Fibroblast of skin of right quadriceps (primary cell): ENCODE measurements at places on chromosomes 2 and 18.

GRCh38 chr2:26978061-26978596 lies 7.7 kb downstream of the MAPRE3 start:
- no peak for DNase-seq

- no peak for DNase-seq
Observed at GRCh38 chr2:156430236-156430979, 5.8 kb upstream of the GPD2 start.

GRCh38 chr2:217839073-217839749 lies 163.6 kb downstream of the TNS1 start:
- no peak for DNase-seq

DNA sequence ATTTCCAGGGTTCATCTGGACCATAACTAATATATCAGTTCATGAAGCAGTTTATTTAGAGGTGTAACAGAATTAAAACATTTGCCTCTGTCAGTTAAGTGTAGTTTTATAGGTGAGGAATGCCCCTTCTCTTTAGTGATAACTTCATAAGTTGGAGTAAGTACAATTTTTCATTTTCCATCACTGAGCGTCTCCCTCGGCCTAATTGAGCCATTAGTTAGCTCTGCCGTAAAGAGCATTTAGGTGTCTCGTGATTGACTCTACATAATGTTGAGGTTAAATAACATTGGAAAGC lies 88.4 kb downstream of the UGGT1 start:
- DNase-seq, result no peak

DNA sequence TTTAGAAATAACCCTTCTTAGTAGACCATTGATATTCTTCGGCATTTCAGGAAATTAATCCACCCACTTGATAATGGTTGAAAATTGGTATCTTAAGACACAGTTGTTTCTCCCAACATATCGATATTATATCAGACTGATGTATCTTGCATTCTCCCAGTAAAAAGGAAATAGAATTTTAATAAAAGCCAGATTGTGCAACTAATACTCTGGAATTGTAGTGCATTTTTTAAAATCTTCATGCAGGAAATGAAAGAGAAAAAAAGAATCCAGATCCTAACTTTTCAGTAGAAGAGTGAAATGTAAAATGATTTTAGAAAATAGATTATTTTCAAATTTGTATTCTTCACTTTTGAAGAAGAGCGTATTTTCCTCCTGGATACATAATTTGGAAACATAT lies 1168.4 kb downstream of the DPP10 start:
- DNase-seq, result no peak

GRCh38 chr2:111054791-111055691 lies 65.7 kb upstream of the BCL2L11 start:
- DNase-seq, result no peak

DNA sequence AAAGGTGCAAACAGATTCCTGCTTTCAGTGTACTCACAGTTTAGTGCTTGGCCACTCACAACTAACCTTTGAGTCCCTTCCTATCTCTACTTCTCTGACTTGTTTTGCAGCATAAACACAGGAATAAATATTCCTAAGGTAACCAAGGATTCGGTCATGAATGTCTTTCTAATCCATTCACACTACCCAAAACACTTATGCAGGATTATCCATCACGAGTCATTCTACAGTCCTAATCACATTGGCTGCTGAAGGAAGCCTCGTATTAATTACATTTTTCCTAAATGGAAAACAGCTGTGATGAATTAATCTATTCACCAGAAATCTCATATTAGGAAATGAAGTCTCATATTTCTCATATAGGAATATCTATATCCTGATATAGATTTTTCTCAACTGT lies 16.3 kb downstream of the RDH14 start:
- DNase-seq, result peak; percentile 32

GRCh38 chr2:147630585-147630984 lies 214.2 kb upstream of the ACVR2A start:
- no peak for DNase-seq

DNA sequence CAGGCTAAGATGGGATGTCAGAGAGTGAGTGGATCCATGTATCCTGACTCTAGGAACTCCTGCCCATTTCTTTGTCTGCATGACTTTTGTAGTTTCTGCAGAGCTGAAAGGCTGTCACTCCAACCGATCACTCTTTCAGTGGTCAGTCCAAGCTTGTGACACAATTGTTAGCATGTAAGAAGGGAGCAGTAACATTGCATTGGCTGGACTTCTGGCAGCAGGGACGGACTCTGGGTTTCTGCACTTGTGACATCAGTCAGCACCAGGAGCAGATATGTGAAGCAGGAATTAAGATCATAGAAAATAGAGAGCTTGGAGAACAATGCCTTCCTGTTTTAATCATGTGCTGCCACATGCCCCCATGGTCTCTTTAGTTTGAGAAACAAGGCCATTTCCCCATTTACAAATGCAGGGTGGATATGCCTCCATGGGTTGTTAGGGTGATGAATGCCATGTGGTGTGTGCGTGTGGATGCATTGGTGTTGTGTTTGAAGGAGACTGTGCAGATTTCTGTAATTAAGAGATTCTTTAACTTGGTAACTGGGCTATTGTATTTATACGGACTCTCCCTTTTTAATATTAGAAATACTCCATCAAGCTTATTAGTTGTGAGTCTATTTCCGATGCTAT lies 214.3 kb upstream of the EPHA4 start:
- no peak for DNase-seq

DNA sequence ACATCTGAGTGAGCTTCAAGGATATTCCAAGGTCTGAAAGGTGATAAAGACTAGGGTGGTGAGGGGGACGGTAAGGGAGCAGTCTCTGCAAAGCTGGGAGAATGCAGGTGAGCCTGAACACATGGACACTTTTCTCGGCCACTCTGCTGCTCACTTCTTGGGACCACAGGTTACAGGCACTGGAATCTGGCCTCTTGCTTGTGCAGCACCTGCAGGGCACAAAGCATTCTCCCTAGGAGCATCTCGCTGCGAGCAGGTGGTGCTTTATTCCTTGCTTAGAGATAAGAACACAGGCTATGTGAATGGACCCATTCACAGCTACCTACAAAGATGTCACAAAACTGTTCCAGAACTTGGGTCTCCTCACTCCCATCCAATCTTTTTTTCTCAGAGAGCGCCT lies 153.2 kb downstream of the DDX1 start:
- no peak for DNase-seq

GRCh38 chr2:224025874-224026273 lies 13.2 kb downstream of the SERPINE2 start:
- DNase-seq, result peak; percentile 15

DNA sequence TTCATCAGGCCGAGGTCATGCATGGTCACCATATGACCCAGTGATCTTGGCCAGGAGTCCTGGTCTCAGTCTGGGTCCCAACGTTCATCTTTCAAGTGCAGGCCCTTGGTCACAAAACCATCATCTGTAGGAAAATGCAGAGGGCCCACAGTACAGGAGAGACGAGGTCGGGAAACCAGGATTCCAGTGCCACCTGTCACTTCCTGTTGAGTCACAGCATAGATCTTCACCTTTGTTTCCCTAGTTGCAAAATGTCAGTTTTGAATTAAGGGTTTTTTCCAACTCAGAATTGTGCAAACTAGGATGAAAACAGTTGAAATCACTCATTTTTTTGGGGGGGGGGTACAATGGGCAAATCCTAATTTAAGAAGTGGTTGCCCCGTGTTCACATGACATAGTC lies 162.2 kb downstream of the INSIG2 start:
- DNase-seq, result peak; percentile 38

DNA sequence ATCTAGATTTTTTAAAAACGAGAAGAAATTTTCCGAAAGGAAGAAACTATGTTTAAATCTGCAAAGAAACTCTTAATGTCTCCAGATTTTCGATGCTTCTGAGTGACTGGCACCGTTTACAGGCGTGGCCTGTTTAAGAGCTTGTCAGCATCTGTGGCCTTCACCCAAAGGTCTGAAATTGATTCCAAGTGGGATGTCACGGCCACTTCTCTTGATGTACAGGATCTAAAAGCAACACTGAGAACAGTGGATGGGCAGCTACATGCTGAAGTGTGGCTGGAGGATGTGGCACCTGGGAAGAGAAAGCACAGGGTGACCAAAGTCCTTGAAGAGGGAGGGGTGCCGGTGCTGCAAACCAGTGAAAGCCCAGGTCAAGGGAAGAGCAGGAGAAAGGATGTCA lies 28.0 kb downstream of the EMILIN2 start:
- DNase-seq, result no peak

DNA sequence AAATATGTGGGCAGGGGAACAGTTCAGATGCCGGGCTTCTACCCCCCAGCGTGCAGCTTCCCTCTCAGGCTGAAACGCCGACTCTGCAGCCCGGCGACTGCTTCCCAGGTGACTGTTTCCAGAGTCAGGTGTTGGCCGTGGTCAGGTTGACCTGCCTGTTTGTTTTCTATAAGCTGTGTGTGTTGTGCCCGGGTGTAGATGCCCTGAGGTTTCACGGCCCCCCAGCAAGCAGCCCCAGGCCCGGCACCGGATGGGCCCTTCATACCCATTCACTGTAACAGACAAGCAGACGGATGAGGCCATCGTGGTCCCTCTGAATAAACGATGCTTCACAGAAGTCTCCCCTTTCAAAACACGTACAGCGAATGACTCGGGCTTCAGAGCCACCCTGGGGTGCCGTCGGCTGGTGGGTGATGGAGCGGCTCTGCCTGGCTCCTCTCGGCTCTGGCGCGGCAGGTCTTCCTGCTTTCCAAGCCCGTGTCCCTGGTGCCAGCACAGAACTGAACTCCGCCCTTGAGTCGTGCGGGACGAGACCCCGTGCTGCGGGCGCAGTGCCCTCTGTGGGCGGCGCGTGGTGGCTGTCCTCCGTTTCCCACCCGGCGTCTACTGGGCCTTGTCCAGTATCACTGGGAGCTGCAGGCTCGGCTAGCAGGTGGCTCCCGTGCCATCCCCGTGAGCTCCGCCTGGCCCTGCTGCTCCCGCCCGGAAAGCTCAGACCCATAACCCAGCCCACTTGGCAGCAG lies 15.0 kb upstream of the KCNG2 start:
- DNase-seq, result no peak

DNA sequence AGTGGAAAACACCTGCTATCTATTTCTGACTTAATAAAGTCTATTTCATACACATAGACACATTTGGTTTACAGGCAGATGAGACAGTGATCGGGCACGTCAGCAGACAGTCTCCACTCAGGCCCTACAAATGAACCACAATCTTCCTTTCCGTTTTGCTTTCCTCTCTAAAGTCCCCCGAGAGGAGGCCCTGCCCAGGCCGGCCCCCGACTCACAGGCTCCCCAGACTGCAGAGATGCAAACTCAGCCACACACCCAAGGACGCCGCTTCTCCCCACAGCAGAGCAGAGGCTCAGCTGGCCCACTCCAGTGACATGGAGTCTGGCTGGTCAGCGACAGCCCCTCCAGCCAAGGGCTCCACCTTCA lies 9.3 kb upstream of the MTERF4 start:
- DNase-seq, result no peak

- DNase-seq, result no peak
Observed at GRCh38 chr2:109454765-109455394, 158.9 kb downstream of the SEPTIN10 start.

GRCh38 chr2:55425431-55425831 lies 5.8 kb upstream of the CCDC88A start:
- DNase-seq, result peak; percentile 75

DNA sequence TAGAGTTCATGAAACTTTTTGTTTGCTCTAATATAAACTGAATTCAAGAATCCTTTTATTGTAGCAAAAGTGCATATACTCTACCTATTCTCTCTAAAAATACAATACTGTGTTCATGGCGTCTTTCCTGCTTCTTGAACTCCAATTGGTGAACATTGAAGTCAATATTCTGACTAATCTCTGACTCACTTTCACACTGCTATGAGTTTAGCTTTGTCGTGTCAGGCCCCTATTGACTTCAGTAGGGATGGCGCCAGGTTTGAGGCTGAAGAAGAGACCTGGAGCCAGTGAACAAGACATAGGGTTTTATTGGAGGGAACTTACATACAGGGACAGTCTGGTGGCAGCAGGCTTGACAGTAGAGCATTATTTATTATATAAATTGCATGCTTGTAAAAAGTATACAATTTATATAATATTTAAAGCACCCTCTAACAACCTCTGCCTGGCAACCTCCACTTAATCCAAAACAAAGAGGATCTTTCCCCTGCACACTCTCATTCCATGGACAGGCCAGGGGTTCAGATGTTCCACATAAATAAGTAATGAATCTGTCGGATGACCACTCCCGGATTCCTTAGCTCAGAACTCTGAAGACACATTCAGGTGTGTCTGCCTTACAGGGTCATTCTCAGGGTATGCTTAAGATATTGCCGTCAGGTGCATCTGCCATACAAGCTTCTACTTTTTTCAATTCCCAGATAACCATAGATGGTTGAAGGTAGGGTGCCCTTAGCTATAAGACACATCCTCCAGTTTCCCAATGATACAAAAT lies 141.0 kb downstream of the CERS6 start:
- peak; percentile 10 for DNase-seq

- no peak for DNase-seq
Observed at GRCh38 chr2:211281430-211282073, 725.2 kb downstream of the CPS1 start.

DNA sequence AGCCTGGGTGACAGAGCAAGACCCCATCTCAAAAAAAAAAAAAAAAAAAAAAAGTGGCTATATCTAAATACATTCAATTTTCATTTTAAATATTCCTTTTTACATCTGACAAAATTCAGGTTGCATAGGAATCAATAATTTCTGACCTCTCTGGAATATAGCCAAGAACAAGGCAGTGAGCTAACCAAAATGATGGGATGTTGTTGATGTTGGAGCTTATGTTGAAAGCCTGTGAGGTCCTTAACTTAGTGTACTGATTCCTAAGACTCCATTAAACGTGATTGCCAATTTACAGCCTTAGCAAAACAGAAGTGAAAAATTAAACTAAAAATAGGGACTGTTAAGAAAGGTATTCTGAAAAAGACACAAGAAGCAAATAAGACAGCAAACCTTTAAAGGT lies 109.6 kb downstream of the MEP1B start:
- no peak for DNase-seq

DNA sequence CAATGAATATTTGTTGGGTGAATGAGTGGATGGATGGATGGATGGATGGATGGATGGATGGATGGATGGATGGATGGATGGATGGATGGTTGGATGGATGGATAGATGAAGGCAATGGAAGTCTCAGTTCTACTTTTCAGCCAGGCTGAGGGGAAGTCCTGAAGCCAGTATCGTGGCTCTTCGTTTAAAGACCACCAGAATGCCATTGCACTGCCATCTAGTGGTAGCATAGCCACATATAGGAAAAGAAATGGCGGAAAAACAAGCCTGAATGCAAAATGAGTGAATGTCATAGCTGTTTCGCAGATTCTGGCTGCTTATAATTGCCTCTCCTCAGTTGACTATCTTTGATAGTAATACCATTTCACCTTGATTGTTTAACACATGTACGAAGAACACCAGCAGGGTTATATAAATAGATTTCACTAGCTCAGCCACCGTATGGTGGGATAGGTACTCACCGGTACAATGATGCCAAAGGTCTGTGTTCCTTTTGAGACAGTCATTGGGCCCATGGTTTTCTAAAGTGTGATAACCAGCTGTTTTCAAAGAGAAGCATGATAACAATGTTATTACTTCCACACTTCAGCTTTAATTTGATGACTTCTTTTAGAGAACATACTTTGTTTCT lies 62.3 kb upstream of the GREB1L start:
- DNase-seq, result peak; percentile 65

GRCh38 chr2:97781981-97782380 lies 68.6 kb downstream of the ZAP70 start:
- DNase-seq, result no peak

GRCh38 chr2:206084439-206084869 lies 1.5 kb downstream of the INO80D start:
- peak; percentile 73 for DNase-seq

- DNase-seq, result no peak
Observed at GRCh38 chr2:586641-587076, 90.5 kb downstream of the TMEM18 start.

- DNase-seq, result peak; percentile 38
Observed at GRCh38 chr2:75079575-75079974, 119.7 kb downstream of the TACR1 start.

- no peak for DNase-seq
Observed at GRCh38 chr2:42777883-42778805, 14.2 kb upstream of the OXER1 start.
